ENCODE measurements at places on chromosomes 5 and 9. TPM values are rescaled to one million over a fixed set of nuclear protein-coding genes. Genes with fewer than 3 reads are reported as not detected.

Gene NIPSNAP3A
- polyA plus RNA-seq, result 38.6 TPM

Gene IFNA13
- not detected for polyA plus RNA-seq

Gene NDST1
- polyA plus RNA-seq, result 40.0 TPM

Gene KCNV2
- not detected for polyA plus RNA-seq

Gene CMBL
- 86.0 TPM for polyA plus RNA-seq

Gene FRMD3
- polyA plus RNA-seq, result 18.7 TPM

Gene SLC36A3
- not detected for polyA plus RNA-seq

Gene ENHO
- polyA plus RNA-seq, result 211 TPM

Gene C5orf63
- 2.8 TPM for polyA plus RNA-seq

Gene LNPEP
- polyA plus RNA-seq, result 6.6 TPM

Gene ANKS6
- 14.3 TPM for polyA plus RNA-seq

Gene PKD2L2
- polyA plus RNA-seq, result not detected

Gene PCDHB5
- polyA plus RNA-seq, result 57.4 TPM

Gene SPINK14
- polyA plus RNA-seq, result not detected

Gene C7
- 3.6 TPM for polyA plus RNA-seq
